ENCODE measurements at places on chromosomes 1 and 21. TPM values are rescaled to one million over a fixed set of nuclear protein-coding genes. Genes with fewer than 3 reads are reported as not detected.

PLPP3 gene
- 118 TPM for total RNA-seq

KRTAP13-2 gene
- not detected for total RNA-seq

DMBX1 gene
- not detected for total RNA-seq

- H3K4me3 ChIP-seq, result no peak overlapping the region
- no peak for DNase-seq
- peaks cover 4% of the 10 kb centered on the region for H3K4me1 ChIP-seq
- H3K36me3 ChIP-seq, result peaks cover 10% of the 10 kb centered on the region
Observed at GRCh38 chr1:11053758-11054137, 6.1 kb downstream of the SRM start.

- H3K27me3 ChIP-seq, result peaks cover 11% of the 10 kb centered on the region
- DNase-seq, result peak; percentile 58
- no peaks in the 10 kb centered on the region for H3K36me3 ChIP-seq
- H3K27ac ChIP-seq, result no peak overlapping the region
- H3K4me1 ChIP-seq, result no peaks in the 10 kb centered on the region
Observed at GRCh38 chr1:5750186-5751162, 241.8 kb downstream of the NPHP4 start.

DNA sequence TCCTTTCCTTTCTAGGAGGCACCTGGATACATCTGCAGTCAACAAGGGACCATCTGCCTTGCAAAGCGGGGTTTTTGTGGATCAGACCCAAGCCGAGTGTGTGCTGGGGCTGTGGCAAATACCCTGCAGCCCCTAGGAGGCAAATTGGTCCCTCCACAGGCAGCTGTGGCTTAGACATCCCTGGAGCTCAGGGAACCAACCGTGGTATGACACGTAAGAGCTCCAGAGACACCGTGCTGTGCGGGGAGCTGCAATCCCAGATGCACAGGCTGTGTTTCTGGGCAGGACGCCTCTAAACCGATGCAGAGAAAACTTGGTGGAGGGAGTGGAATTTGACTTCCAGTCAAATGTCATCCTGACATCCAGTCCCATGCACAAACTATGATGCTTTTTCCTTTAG, 141.5 kb downstream of the KAZN start:
- no peaks in the 10 kb centered on the region for H3K4me1 ChIP-seq
- no peak for DNase-seq
- H3K27me3 ChIP-seq, result peaks cover 21% of the 10 kb centered on the region

DNA sequence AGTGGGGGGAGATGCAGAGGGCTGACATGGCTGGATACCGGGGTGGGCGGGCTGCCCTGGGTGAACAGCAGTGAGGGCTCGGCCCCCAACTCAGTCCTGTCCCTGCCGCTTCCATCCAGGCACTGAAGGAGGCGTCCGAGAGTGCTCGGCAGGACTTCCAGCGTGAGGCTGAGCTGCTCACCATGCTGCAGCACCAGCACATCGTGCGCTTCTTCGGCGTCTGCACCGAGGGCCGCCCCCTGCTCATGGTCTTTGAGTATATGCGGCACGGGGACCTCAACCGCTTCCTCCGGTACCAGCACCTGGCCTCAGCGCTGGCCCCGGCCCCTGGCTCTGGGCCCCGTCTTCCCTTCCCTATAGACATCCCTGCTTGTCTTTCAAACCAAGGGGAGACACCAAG, 15.6 kb downstream of the NTRK1 start:
- peaks cover 24% of the 10 kb centered on the region for H3K27me3 ChIP-seq
- H3K27ac ChIP-seq, result no peak overlapping the region
- no peaks in the 10 kb centered on the region for H3K4me1 ChIP-seq
- H3K4me3 ChIP-seq, result no peak overlapping the region
- H3K36me3 ChIP-seq, result no peaks in the 10 kb centered on the region
- DNase-seq, result no peak

- no peak overlapping the region for H3K27ac ChIP-seq
- no peaks in the 10 kb centered on the region for H3K27me3 ChIP-seq
- no peaks in the 10 kb centered on the region for H3K36me3 ChIP-seq
- no peak for DNase-seq
- peaks cover 28% of the 10 kb centered on the region for H3K4me1 ChIP-seq
Observed at GRCh38 chr1:56551691-56552090, 27.7 kb downstream of the PLPP3 start.

DNA sequence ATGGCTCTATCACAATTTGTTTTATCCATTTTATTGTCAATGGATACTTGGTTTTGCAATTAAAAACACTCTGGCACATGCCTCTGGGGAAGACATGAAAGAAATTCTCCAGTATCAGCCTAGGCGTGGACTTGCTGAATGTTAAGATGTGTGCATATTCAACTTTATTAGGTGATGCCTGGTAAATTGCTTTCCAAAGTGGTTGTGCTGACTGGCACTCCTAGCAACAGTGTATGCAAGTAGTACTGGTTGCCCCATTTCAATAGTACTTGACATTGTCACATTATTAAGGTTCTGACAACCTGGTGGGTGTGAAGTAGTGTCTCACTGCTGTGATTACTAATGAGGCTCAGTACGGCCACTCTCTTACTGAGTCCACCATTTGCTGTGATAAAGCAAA, 48.1 kb downstream of the BEND5 start:
- H3K4me1 ChIP-seq, result peaks cover 6% of the 10 kb centered on the region
- DNase-seq, result no peak

GRCh38 chr21:34995979-34996303, 53.2 kb downstream of the RUNX1 start:
- H3K36me3 ChIP-seq, result no peaks in the 10 kb centered on the region
- peak overlapping the region; percentile 7 for H3K27ac ChIP-seq
- H3K27me3 ChIP-seq, result no peaks in the 10 kb centered on the region
- H3K4me3 ChIP-seq, result no peak overlapping the region
- no peak for DNase-seq
- H3K4me1 ChIP-seq, result peaks cover 13% of the 10 kb centered on the region

DNA sequence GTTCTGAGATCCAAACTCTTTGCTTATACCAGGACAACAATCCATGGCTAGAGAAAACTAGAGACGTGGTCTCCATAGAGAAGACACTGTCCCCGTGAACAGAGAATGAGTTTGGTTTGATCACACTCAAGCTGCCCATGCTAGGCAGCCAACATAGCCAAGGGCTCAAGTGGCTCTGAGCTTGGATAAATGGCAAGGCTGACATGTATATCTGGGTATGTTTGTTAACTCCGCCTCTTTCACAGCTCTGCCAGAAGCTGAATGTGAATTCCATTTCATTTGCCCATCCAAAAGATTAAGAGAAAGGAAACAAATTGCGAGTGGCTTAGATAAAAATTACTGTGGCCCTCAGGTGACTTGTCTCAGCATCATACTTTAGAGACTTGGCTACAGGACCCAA, 38.0 kb downstream of the ILDR2 start:
- H3K27ac ChIP-seq, result no peak overlapping the region
- no peak for DNase-seq
- H3K27me3 ChIP-seq, result no peaks in the 10 kb centered on the region

DNA sequence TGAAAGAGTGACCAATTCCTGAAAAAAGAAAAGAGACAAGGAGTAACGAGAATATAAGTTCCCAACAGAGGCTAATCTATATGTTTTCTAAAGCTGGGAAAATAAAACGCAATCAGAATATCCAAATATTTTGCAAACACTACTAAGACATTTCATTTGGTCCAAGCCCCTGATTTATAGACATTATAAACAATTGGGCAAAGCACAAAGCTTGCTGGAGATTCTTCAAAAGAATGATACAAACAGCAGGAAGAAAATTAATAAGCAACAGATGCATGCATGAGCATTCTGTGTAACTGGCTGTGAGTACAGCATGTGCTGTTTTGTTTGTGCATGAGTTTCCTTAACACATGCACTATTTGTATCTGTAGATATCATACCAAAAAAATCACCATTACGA, 552.9 kb downstream of the LTN1 start:
- no peaks in the 10 kb centered on the region for H3K36me3 ChIP-seq
- no peak overlapping the region for H3K4me3 ChIP-seq
- no peaks in the 10 kb centered on the region for H3K27me3 ChIP-seq

Data from sigmoid colon (tissue), 7 donors.